Activated CD4-positive, alpha-beta T cell treated with anti-CD3 and anti-CD28 coated beads, Interleukin-2, amount 10 ng/mL, durations not matched to agents 24 days and 14 days (primary cell): ENCODE measurements at places on chromosomes 2 and 18. TPM values are rescaled to one million over a fixed set of nuclear protein-coding genes. Genes with fewer than 3 reads are reported as not detected.

Gene FKBP1B
- total RNA-seq = 0.43 and 0.51 TPM in 2 replicates

Gene TRIM54
- total RNA-seq = 0.33 and 0.47 TPM in 2 replicates

- H3K27me3 ChIP-seq = peaks cover 7% of the 10 kb centered on the region
- no peak for DNase-seq
- peaks cover 2% of the 10 kb centered on the region for H3K4me1 ChIP-seq
- H3K4me3 ChIP-seq = no peak overlapping the region
Observed at GRCh38 chr2:8926356-8926755, 77.1 kb downstream of the MBOAT2 start.

Gene ZEB2
- total RNA-seq = 15.2 and 15.8 TPM in 2 replicates

- no peaks in the 10 kb centered on the region for H3K36me3 ChIP-seq
- H3K27ac ChIP-seq = no peak overlapping the region
- H3K4me1 ChIP-seq = no peaks in the 10 kb centered on the region
- peaks cover 8% of the 10 kb centered on the region for H3K27me3 ChIP-seq
- H3K4me3 ChIP-seq = no peak overlapping the region
Observed at GRCh38 chr2:23293063-23293462, 91.9 kb upstream of the KLHL29 start.

- no peak for DNase-seq
- H3K4me1 ChIP-seq = peaks cover 4% of the 10 kb centered on the region
- no peak overlapping the region for H3K4me3 ChIP-seq
- H3K27me3 ChIP-seq = no peaks in the 10 kb centered on the region
- H3K36me3 ChIP-seq = peaks cover 72% of the 10 kb centered on the region
Observed at GRCh38 chr2:239158641-239159475, 242.0 kb downstream of the HDAC4 start.

DNA sequence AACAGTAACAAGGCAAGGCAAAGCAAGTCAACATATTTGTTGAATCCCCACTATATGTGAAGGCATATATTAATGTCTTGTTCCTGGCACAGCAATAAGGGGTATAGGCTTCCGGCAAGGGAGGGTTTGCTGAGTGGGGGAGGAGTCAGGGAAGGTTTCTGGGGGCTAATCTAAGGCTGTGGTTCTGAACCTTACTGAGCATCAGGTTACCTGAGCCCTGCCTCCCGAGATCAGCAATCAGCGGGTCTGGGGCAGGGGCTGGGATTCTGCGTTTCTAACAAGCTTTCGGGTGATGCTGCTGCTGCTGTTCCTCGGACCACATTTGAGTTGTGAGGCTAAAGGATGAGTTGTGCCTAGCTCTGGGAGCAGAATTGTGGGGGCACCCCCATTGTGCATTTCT lies 401.7 kb upstream of the SPRED2 start:
- no peaks in the 10 kb centered on the region for H3K4me1 ChIP-seq
- no peak overlapping the region for H3K27ac ChIP-seq
- DNase-seq = no peak
- no peak overlapping the region for H3K4me3 ChIP-seq
- no peaks in the 10 kb centered on the region for H3K27me3 ChIP-seq

Gene TRAPPC8
- 32.6 and 35.0 TPM in 2 replicates for total RNA-seq

DNA sequence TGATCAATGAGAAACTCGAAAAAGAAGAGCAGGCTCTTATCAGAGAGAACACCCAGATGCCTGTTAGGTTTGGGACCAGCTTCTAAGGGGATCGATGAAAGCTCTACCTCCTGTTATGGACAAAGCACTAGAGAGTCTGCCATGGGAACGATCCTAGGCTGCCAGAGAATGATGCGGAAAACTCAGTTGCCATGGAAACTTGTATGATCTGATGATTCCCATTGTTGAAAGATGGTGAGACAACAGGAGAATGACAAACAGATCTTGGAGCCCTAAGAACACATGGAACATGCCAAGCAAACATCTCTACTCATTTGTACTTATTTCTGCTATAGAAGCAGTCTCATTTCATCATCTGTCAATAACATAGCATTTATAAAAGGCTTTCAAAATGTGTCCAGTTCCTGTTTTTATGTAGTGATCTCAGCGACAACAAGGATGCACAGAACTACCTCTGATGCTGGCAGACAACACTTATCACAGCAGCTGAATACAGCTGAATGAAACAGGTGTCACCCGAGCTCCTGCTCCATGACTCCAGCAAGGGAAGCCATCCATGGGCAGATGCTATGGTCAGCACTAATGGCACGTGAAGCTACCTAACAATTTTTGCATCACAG lies 59.6 kb downstream of the NCKAP5 start:
- H3K27ac ChIP-seq = no peak overlapping the region
- no peak overlapping the region for H3K4me3 ChIP-seq
- no peaks in the 10 kb centered on the region for H3K27me3 ChIP-seq
- DNase-seq = no peak
- H3K4me1 ChIP-seq = no peaks in the 10 kb centered on the region
- no peaks in the 10 kb centered on the region for H3K36me3 ChIP-seq

DNA sequence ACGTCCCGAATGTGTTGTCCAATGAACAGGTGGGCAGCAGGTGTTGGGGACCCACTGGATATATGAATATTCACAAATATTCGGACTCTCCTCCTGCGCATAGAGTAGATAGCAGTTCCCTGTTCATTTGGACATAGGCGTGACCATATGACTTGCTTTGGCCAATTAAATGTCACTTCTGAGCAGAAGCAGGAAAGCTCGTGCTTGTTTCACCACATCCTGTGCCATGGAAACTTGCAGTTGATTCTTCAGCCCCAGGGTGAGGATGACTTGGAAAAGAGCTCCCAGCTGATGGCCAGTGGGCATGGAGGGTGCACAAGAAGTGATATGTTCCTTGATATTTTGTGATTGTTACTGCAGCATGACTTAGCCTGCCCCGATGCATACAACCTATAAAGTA lies 52.6 kb downstream of the PTPRM start:
- no peaks in the 10 kb centered on the region for H3K36me3 ChIP-seq
- DNase-seq = no peak
- no peaks in the 10 kb centered on the region for H3K4me1 ChIP-seq
- no peak overlapping the region for H3K27ac ChIP-seq

- H3K4me1 ChIP-seq = no peaks in the 10 kb centered on the region
- H3K36me3 ChIP-seq = no peaks in the 10 kb centered on the region
- no peak for DNase-seq
- H3K27me3 ChIP-seq = peaks cover 2% of the 10 kb centered on the region
Observed at GRCh38 chr2:134539981-134540380, 178.8 kb downstream of the TMEM163 start.

DNA sequence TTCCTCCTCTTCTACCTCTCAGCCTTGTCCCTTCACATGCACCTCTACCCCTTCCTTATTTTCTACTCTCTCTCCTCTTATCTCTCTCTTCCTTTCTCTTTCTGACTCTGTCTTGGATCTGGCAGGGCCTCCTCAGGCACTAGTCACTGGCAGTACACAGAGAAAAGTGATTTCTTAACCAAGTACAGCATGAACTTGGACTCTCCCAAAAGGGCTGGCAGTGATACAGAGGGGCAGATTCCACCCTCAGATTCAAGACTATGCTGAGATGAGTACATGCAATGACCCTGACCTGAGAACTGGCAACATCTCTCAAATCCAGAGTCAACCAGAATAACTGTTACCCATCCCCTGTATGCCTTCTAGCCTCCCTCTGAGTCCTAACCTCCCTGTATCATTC lies 4.3 kb downstream of the AOX1 start:
- no peaks in the 10 kb centered on the region for H3K36me3 ChIP-seq
- H3K27me3 ChIP-seq = peaks cover 36% of the 10 kb centered on the region
- no peak for DNase-seq
- H3K4me3 ChIP-seq = no peak overlapping the region
- H3K4me1 ChIP-seq = peaks cover 6% of the 10 kb centered on the region

Gene CPSF3
- 81.4 TPM in 2 replicates for total RNA-seq

DNA sequence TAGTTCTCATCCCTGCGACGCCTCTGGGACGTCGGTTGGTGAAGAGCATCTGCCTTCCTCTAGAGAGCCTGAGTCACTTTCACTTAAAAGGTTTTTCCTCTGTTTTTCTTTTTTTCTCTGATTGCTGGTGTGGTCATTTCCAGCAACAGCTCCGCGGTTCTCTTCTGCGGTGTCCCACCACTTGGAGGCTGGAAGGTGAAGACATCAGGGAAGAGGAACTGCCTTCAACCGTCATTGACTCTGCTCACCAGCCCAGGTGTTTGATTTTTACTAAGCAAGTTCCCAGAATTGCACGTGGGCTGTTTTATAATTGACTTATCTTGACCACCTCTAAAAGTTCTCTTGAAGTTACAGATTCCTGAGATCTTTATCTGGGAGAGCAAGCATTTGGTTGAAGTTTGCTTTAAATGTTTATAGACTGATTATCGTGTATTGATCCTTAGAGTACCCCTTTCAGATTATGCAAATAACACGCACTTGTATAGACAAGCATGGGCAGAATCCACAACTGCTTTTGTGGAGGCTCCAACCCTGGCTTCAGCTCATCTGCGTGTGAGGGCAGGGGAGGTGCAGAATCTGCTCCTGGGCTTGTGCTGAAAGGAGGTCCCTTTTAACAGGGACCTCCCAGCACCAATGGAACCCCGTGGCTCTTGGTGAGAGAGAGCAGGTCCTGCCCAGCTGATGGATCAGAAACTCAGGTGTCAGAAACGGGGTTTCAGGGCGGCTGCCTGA lies 3.5 kb downstream of the CTDP1 start:
- DNase-seq = peak; percentile 82
- H3K4me3 ChIP-seq = peak overlapping the region; percentile 93
- H3K27me3 ChIP-seq = peaks cover 4% of the 10 kb centered on the region
- peaks cover 25% of the 10 kb centered on the region for H3K36me3 ChIP-seq
- peaks cover 64% of the 10 kb centered on the region for H3K4me1 ChIP-seq

DNA sequence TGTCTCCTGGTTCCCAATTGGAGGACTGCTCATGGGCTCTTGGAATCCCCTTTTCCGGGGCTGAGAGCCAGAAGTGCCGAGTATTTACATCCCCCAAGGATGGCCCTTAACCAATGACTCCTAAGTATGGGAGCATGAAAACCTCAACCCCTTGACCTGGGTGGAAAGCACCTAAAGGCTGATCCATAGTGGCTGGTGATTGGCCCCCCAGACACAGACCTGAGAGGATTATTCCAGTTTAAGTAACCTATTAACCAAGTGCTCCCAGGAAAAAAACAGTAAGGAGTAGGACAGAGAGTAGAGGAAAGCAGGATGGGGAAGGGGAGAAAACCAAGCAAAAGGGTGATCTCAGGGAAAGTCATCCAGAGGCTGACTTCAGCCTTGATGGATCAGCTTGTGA lies 206.1 kb upstream of the RND3 start:
- H3K27ac ChIP-seq = no peak overlapping the region
- H3K36me3 ChIP-seq = no peaks in the 10 kb centered on the region
- H3K4me1 ChIP-seq = no peaks in the 10 kb centered on the region
- H3K27me3 ChIP-seq = no peaks in the 10 kb centered on the region

Gene TMEM200C
- total RNA-seq = not detected in 2 replicates

DNA sequence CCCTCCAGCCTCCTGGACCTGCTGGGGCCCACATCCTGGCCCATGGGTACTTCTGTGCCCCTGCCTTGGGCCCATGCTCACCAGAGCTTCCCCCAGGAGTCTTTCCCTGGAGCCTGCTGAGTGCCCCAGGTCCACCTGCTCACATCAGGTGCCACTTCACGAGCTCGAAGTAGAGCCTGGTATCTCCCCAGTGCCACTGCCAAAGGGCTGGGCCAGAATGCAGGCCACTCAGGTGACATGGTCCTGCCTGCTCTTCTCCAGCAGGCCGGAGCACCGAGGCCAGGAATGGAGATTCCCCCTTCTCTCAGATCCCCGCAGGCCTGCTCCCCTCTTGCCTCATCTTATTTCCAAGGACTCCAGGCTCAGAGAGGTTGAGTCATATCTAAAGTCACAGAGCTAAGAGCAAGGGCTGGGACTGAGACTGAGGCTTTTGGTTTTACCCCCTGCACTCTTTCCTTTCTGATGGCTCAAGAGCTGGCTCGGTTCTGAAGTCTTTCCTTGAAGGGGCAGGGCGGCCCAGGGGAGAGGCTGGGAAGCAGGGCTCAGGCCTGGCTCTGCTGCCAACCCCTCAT lies 79.2 kb downstream of the HS1BP3 start:
- DNase-seq = no peak
- no peak overlapping the region for H3K27ac ChIP-seq
- H3K36me3 ChIP-seq = no peaks in the 10 kb centered on the region
- H3K27me3 ChIP-seq = no peaks in the 10 kb centered on the region
- H3K4me1 ChIP-seq = peaks cover 27% of the 10 kb centered on the region
- no peak overlapping the region for H3K4me3 ChIP-seq

GRCh38 chr2:3479430-3480320 lies 39.7 kb downstream of the ADI1 start:
- H3K4me1 ChIP-seq = peaks cover 4% of the 10 kb centered on the region
- peaks cover 14% of the 10 kb centered on the region for H3K36me3 ChIP-seq

DNA sequence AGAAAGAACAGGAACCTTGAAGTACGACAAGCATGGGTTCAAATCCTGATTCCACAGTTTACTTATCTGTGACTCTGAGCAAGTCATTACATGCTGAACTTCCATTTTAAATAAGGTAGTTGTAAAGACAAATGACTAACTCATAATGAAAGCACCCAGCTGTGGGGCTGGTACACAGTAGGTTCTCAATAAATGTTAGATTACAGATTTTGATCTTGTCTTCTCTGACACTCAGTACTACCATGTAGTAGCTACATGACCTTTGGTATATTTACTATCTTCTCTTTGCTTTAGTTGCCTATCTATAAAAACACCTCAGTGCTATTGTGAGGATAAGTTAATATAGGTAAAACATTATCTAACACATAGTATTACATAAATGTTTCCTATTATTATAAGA lies 3.2 kb downstream of the TRAK2 start:
- H3K4me3 ChIP-seq = peak overlapping the region; percentile 66
- H3K27me3 ChIP-seq = no peaks in the 10 kb centered on the region

Gene ESPNL
- 0.07 and 0.26 TPM in 2 replicates for total RNA-seq

Gene LINC00305
- total RNA-seq = not detected in 2 replicates

GRCh38 chr2:157804355-157804754 lies 71.8 kb downstream of the ACVR1 start:
- no peak for DNase-seq
- H3K27ac ChIP-seq = no peak overlapping the region
- H3K4me1 ChIP-seq = peaks cover 20% of the 10 kb centered on the region
- no peak overlapping the region for H3K4me3 ChIP-seq
- no peaks in the 10 kb centered on the region for H3K27me3 ChIP-seq

Gene FAM237A
- total RNA-seq = not detected in 2 replicates

DNA sequence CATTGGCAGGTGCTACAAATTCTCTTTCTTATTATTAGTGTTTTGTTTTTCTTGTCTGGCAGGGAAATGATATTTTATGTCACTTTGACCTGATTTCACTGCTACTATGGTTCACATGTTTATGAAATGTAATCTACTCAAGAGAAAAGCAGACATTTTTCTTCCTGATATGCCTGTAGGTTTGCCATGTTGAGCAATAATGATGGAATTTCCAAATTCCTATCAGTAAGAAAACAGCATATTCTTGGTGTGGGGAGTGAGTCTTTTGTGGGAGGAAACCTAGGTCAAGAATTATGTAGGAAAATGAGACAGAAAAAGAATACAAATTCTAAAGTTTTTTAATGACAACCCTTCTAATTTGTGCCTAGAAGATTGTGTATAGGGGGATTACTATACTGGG lies 356.4 kb downstream of the SLC4A3 start:
- no peak for DNase-seq
- H3K4me1 ChIP-seq = no peaks in the 10 kb centered on the region
- no peak overlapping the region for H3K4me3 ChIP-seq
- H3K36me3 ChIP-seq = no peaks in the 10 kb centered on the region
